ENCODE measurements at places on chromosomes 5 and 9.

- no peak for DNase-seq
These were observed 328.6 kb downstream of the PIK3R1 start for GRCh38 chr5:68544091-68544647.

- DNase-seq = no peak
These were observed 147.7 kb downstream of the BARX1 start for GRCh38 chr9:93807166-93808074.

GRCh38 chr5:87650284-87650683, 237.6 kb upstream of the CCNH start:
- no peak for DNase-seq

GRCh38 chr9:32502464-32502863, 23.5 kb downstream of the RIGI start:
- no peak for DNase-seq

- DNase-seq = no peak
These were observed 124.1 kb downstream of the PRDM9 start for GRCh38 chr5:23631302-23632045.

DNA sequence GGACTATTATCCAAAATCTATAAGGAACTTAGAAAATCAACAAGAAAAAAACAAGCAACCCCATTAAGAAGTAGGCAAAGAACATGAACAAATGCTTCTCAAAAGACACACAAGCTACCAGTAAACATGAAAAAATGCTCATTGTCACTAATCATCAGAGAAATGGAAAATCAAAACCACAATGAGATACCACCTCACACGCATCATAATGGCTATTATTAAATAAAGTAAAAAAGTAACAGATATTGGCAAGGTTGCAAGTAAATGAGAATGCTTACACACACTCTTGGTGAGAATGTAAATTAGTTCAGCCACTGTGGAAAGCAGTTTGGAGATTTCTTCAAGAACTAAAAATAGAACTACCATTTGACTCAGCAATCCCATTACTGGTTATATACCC, 167.0 kb upstream of the DMRTA1 start:
- no peak for DNase-seq

- DNase-seq = no peak
These were observed 215.6 kb downstream of the ACTL7B start for GRCh38 chr9:108640230-108640629.

DNA sequence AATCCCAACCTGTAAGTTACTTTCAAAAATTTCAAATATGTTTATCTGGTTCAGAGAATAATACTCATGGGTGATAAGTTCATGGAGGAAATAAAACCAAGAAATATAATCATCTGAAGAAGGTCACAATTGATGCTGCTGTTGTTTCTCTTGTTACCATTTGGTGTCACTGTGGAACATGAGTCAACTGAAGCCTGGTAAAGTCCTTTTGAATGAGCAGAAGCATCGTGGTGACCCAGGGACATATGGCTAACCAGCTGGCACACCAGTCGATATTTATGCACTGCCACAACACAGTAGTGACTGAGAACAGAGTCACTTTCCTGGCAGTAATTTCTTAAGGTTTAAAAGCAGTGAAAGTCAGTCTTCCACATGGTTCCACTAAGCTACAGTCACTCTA, 612.9 kb upstream of the TLE4 start:
- peak; percentile 53 for DNase-seq

DNA sequence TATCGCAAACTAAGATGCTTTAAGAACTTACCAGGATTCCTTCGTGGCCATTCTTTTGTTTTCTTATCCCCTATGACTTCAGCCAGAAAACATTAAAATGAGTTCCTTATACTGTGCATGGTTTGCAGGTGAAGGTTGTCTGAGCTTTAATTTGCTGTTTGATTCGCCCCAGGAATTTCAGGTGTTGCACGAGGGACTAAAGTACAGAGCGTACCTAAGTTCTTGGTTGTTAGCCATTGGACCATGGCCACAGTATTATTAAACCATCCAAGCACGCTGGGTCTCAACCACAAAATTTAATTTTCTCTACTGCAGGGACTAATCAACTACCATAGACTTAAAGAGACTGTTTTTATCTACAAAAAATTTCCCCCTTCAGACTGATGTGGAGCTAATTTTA, 208.4 kb upstream of the MPDZ start:
- no peak for DNase-seq

Measured in WERI-Rb-1 (cell line).